ENCODE measurements at places on chromosomes 4 and X.
A peak's percentile ranks its signal among the peaks of the same experiment; 100 is the strongest.

DNA sequence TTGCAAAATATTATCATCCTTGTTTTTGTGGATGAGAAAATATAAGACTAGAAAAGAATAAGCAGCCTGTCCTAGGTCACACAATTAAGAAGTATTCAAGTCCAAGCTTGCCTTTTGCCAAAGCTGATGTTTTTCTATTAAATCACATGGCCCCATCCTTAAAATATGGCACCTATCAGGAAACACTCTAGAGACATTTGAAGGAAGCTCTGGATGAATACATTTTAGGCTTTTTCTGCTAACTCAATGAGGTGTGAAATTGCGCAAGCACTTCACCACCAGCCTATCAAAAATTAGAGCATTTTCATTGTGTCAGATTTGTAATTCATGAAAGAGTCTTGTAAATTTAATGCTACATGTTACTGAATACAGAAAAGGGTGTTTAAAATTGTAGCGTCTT lies 251.1 kb upstream of the MAD2L1 start:
- no peak for DNase-seq

DNA sequence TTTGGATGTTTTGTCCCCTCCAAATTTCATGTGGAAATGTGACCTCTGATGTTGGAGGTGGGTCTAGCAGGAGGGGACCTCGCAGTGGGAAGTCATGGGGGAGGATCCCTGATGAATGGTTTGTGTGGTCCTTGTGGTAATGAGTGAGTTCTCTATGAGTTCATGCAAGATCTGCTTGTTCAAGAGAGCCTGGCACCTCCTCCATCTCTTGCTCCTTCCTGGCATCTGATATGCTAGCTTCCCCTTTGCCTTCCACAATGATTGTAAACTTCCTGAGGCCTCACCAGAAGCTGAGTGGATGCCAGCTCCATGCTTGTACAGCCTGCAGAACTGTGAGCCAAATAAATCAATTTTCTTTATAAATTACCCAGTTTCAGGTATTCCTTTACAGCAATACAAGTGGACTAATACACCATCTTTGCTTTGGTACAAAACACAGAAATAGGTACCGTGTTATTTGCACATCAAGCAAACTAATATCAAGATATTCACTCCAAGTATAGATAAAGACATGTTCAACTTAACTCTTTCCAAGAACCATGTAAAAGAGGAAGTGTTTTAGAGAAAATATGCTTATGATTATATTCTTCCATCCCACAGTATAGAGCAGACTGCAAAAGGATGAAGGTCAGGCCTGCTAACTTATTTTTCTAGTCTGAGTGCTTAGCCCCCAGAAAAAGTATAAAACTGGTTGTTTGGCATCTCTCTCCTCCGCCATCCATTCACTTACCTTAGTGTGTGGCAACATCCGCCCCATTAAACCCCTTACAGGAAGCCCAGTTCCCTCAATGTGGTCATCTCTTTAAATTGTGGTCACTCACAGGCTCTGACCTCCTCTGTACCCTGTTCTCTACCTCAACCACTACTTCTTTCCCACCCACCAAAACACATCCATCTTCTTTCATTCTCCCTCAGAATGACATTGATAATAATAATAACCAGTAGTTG lies 6.7 kb downstream of the ARAP2 start:
- DNase-seq, result no peak

DNA sequence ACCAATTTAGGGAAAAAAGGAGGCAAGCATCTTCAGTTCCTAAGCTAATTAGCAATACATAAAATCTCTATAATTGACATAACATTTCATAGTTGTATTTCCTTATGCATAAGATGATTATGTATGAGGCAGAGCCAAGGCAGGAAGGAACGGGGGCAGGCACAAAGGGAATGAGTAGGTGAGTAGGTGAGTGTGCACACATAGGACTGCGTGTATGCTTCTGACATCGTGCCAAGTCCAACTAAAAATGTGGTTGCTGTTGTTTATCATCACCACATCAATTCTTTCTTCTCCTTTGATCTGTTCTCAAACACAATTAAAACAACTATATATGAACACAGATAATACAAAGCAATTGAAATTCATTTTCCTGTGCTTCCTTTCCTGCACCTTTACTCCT lies 131.2 kb downstream of the UNC5C start:
- no peak for DNase-seq

- DNase-seq, result no peak
Measured at GRCh38 chr4:147644471-147644870, 27.3 kb downstream of the TMEM184C start.

DNA sequence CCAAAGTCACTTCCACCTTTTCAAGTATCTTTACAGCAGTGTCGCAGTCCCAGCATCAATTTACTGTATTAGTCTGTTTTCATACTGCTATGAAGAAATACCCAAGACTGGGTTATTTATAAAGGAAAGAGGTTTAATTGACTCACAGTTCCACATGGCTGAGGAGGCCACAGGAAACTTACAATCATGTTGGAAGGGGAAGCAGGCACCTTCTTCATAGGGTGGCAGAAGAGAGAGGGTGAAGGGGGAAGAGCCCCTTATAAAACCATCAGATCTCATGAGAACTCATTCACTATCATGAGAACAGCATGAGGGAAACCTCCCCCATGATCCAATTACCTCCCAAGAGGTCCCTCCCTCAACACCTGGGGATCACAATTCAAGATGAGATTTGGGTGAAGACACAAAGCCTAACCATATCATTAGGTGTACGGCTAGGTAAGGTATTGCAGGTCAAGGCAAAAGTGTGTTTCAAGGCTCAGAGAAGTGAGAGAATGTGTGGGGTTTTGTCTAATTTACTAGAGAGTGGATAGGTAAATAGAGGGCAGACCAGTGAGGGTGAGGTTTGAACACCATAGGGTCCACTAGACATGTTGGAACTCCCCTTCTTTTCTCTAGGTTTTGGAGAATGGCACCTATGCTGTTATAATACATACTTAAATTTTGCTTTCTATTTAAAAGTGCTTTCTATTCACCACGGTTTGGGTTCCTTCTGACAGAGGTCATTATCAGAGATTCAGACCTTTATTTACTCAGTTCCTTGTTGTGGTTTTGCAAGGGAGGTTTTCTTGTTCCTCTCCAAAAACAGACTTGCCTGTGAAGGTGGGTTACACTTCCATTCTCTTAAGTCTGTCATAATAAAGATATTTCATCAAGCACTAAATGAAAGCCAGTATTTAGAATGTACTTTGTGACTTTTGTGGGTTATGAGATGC lies 186.6 kb downstream of the CPEB2 start:
- no peak for DNase-seq

DNA sequence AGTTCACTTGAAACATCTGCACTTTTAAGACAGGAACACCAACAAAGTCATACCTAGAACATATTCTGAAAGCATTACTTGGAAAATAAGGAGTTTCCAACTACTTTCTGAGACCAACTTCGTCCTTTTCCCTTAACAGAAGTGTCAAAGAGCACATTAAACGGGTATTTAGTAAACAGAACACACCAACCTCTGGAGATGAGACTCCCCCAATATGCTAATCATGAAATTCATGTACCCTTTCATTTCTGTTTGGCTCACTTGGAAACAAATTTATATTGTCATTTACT lies 69.2 kb downstream of the NOCT start:
- DNase-seq, result no peak

DNA sequence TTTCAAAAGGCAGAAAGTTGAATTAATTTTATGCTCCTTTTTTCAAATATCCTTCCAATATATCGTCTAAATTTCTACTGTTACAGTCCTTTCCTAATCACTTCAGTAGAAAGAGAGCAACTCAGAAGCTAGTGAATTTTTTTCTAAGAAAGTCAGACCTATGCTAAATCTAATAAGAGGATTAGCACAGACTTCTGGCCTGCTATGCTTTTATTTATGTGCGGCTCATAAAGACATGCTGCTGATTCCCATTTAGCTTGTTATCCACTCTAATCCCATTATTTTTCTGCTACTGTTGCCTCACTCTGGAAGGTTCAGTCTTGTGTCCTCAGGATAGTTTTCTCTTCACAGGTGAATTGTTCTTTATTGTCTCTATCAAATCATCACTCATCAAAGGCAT lies 473.5 kb upstream of the FAM241A start:
- DNase-seq, result no peak

- DNase-seq, result peak; percentile 79
Measured at GRCh38 chr4:159368320-159368719, 265.4 kb downstream of the RAPGEF2 start.

DNA sequence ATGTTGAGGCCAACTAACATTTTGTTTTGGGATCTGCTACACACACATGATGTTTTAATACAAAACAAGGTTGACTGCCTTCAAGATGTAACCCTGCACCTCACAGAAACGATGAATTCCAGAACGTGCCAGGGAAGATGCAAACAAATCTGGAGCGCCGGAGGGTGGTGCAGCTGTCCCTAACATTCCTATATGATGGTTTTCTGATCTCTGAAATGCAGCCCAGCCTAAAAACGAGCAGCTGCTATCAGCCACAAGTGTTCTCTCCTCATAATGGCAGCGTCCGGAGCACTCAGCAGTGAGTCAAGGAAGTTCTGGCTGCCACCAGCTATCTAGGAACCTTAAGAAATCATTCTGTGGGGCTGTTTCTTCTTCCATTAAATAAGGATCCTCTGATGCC lies 333.4 kb downstream of the NR3C2 start:
- DNase-seq, result no peak

DNA sequence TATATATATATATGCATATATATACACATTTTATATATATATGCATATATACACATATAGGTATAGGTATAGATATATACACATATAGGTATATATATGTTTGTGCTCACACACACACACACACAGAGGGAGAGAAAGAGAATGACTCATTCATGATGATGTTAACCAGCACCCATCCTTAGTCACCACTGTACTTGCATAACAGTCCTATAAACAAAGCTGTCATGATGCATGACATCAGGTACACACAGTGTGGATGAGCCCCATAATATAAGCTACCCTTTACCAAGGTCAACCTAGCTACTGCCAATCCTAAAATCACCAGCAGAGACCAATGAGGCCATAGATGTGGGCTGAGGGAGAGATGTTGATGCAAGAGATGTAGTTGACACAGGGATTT lies 1408.0 kb downstream of the RAPGEF2 start:
- no peak for DNase-seq

- peak; percentile 29 for DNase-seq
Measured at GRCh38 chrX:107935200-107935599, 47.0 kb downstream of the TEX13B start.

DNA sequence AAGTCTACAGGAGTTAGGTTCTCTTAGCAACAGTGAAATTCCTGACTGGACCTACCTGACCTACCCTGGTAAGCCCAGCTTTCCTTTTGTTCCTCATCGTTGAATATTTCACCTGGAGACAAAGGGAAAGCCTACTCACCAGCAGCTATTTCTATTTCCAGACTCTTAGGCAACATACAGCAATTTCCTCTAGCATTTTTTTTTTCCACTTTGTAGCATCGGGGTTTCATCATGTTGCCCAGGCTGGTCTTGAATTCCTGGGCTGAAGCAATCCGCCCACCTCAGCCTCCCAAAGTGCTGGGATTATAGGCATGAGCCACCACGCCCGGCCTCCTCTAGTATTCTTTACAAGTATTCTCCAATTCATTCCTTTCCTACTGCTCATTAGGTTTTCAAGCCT lies 6.8 kb upstream of the S100G start:
- DNase-seq, result peak; percentile 74

- DNase-seq, result no peak
Measured at GRCh38 chrX:46959101-46959500, 46.9 kb downstream of the JADE3 start.

DNA sequence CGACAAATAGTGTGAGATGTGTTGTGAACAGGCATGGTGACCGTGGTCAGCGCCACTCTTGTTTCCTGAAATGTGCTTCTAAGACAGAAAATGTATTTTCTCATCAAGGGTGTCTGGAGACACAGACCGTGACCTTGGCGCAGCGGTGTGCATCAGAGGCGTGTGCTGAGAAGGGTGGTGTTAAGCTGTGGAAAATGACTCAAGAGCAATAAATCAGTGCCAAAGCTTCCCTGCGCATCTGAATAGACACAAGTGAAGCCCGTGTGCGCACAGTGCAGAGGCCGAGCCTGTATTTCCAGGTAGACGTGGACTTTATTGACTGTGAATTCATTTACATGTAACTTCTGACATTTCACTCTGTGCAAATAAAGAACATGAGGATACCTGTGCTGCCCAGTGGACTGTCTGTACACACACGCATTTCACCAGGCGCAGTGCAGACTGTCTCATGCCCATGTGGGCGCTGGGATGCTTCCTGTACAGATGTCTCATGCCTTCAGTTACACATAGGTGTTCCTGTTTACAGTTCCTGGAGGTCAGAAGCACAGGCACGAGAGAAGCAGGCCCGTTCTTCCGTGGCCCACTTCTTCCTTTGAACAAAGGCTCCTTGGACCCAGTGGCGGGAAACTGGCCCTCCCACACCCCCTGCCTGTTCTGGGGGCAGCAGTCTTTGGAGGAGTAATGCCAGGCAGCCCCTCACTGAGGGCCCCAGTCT lies 31.9 kb downstream of the NSG1 start:
- no peak for DNase-seq

DNA sequence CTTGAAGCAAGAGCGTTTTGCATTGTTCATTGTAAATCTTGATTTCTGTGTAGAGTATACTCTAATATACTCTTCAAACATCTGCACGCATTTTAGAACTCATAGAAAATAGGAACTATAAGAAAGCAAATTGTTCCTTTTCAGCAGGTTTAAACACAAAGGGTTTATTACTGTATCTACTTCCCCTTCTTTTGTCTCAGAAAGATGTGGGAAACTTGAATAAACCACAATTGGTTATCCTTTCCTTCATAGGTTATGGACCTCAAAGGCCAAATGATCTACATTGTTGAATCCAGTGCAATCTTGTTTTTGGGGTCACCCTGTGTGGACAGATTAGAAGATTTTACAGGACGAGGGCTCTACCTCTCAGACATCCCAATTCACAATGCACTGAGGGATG lies 46.0 kb upstream of the GUCY1B1 start:
- DNase-seq, result no peak

DNA sequence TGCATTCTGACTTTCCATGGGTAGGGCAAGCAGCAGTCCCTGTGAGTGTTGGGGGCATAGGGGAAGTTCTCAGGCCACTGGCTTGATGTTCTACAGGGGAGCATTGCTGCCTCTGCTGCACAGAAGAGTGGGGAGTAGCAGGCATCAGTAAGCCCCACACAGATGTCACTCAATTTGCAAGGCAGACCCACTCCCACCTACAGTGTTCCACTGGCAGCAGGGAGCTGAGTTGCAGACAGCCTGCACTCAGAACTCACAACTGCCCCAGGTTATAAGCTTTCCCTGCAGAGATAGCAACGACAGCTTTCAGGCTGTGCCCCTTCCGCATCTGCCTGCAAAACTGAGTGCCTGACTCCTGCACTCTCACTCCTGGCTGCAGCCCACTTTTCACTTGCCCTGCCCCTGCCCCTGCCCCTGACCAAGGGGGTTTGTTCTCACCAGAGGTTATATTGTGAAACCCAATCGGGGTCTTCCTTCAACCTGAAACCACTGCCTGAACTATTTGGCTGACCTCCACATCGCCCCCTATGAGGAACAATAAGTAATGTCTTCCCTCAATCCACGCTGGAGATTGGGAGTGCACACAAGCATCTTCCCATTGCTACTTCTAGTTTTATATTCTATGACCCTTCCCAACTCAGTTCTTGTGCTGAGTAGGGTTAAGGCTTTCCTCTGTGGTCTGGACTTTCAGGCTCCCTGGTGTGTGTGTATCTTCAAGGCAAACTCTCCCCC lies 227.4 kb upstream of the CXorf51B start:
- no peak for DNase-seq
